ENCODE measurements at places on chromosomes 6 and 20.
A peak's percentile ranks its signal among the peaks of the same experiment; 100 is the strongest.

DNA sequence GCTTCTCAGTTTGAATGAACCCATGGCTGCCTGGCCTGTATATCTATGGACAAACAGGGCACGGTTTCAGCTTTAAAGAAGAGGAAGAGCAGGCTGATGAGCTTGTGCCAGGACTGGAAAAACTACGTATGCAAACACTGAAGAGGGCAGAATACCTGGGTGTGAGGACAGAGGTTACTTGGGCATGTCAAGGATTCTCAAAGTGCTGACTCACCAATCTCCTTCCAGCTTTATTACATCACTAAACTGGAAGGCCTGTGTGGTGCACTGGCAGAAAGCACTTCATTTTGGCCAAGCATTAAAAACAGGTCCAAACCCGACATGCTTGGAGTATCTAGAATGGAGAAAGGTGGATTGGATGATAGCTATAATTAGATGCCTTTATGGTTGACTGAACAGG, 95.2 kb downstream of the GMPR start:
- DNase-seq = peak; percentile 90

- DNase-seq = no peak
Observed at GRCh38 chr20:16904751-16905150, 156.6 kb downstream of the OTOR start.

DNA sequence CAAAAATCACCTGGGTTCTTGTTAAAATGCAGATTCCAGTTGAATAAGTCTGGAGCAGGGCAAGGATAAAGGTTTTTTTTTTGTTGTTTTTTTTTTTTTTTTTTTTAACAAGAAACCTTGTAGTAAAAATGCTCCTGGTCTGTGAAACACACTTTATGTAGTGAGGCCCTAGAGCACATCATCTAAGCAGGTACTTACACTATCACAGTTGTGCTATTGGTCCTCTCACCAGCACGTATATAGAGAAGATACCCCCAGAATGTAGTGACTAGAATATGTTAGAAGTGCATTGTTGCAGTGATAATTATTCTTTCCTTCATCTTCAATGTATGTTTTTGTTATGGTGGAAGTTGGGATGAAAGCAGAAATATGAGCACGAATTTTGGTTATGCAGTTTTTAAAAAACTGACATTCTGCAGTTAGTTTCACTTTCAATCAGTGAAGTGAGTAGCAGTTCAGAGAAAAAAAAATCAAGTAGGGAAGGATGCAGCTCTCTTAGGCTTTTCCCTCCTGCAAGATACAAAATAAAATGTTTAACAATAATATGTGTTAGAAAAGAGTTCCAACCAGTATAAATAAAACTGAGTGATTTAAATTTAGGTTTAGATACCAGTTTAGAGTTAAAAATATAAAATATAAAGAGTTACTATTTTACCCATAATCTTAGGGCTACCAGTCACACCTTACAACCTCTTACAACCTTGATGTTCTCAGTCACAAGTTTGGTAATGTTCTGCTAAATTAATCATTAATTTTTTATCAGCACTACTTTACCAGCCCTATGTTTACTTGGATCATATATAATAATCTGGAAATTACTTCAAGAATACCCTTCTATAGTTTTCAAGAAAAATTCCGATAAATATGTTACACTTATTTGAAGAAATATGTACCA, 9.2 kb upstream of the DEFB113 start:
- DNase-seq = no peak

- no peak for DNase-seq
Observed at GRCh38 chr6:42147138-42147562, 4.7 kb upstream of the C6orf132 start.

DNA sequence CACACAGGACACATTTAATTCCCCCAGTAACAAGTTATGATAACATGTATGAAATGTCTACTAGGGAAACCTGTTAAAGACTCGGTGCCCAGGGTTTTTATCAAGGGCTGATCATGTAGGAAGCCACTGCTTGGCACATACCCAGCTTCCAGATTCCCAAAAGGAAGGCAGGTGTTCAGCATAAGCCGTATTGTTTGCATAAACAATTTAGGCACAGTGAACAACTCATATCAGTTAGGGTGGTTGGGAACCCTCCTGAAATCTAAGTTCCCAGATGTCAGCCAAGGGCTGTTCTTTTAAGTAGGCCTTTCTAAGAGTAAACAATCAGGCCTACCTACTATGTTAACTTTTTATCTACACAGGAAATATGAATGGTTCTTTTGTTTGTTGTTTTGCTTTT, 74.1 kb downstream of the ASXL1 start:
- no peak for DNase-seq

GRCh38 chr6:41332241-41332640, 3.2 kb upstream of the NCR2 start:
- no peak for DNase-seq

GRCh38 chr6:83985715-83986114, 47.9 kb upstream of the MRAP2 start:
- DNase-seq = no peak
